Large intestine (tissue), 12 donors: ENCODE measurements at places on chromosomes 1 and 21.
A peak's percentile ranks its signal among the peaks of the same experiment; 100 is the strongest.

GRCh38 chr1:26358411-26359384 is 4.8 kb upstream of the CRYBG2 start:
- peak; percentile 97 for DNase-seq

DNA sequence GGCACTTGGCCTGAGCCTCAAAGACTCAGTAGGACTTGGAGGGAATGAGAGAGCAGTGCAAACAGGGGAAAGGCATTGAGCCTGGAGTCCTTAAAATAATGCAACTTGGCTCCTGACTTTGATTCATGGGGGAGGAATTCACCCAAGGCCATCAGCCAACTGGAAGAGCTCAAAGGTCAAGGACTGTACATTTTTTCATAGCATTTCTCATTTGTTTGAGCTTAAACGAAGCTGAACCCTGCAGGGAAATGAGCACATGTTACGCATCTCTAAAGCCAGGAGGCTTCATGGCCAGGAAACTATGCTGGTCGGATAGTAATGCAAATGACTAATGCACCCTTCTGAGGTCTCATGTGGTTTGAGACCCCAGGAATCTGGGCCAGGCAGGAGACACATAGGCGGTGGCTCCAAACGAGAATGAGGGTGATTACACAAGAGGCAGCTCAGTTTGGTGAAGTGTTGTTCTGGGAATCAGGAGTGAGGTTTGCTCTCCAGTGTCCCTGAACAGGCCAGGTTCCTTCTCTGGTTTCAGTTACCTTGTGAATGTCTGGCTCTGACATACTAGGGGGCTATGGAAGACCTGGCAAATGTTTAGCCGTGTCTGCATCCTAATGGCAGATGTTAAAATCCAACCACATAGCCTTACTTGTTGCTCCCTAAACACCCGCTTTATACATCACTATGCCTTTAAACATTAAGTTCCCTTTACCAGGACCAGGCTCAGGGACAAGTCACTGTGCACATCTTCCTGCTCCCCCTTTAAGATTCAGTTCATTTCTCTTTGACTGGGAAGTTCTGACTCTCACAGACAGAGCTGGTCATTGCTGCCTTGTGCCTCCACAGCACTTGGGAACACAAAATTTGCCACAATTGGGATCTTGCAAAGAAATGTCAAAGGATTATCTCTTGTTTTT is 503.9 kb upstream of the USP24 start:
- DNase-seq, result peak; percentile 28

DNA sequence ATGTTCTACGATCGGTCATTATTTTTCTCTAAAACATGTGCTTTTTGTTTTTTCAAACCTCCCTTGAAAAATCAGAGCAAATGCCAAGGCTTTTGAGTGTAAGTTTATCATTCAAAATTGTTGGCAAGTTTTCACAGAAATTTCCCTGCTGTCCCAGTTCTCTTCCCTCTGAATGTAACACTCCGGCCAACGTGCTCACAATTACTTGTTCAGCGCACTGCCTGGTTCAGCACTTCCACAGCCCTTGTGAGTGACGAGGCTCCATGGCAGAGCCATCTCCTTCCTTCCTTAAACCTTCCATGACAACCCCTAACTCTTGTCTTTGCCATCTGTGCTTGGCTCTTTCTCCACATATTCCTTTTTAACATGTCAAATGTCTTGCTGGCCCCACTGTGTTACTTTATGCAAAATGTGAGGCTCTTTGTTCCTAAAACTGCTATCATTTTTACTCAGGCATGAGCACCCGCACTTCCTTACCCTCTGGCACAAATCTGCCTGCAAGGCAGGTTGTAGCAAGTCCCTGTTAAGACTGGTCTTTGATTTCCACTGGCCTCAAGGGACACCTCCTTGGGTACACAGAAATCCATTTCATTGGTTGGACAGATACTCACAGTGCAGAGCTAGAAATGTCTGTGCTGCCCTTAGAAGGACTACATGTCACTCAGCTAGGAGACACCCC is 142.8 kb downstream of the HUNK start:
- no peak for DNase-seq

- no peak for DNase-seq
Measured at GRCh38 chr1:223319398-223319797, 44.6 kb downstream of the SUSD4 start.

DNA sequence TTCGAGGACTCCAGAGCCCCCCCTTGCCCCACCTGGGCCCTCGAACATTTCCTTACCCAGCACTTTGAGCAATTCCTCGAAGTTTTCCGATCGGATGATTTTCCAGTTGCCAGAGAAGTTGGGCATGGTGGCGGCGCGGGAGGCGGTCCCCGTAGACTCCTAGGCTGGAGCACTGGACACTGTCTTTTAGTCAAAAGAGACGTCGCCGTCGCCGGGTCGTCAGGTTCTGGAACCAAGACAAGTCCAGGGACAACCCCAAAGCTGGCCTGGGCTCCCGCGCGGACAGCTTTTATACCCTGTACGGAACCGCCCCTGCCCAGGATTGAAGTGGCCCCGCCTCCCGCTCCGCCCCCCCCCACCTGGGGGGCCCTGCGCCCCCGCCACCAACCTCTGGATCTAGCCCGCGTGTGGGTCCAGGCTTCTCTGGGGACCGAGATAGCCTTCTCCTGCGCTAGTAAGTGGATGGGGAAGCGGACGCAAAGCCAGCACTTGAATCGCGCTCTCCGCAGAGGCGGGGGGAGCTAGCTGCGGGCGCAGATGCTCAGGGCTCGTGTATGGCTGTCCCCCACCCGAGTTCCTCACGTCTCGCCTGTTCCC is at the start of gene CRABP2:
Gene CRABP2, minus strand, starts transcription at position 263 of the 597 bp plus-strand sequence. Its CDS starts 137 bp downstream, at position 126.
- no peak for DNase-seq

- peak; percentile 100 for DNase-seq
Measured at GRCh38 chr1:27725374-27726172, at the start of gene FAM76A. FAM76A (plus strand) TSS chr1:27725961; CDS start chr1:27726081, 120 bp downstream.

DNA sequence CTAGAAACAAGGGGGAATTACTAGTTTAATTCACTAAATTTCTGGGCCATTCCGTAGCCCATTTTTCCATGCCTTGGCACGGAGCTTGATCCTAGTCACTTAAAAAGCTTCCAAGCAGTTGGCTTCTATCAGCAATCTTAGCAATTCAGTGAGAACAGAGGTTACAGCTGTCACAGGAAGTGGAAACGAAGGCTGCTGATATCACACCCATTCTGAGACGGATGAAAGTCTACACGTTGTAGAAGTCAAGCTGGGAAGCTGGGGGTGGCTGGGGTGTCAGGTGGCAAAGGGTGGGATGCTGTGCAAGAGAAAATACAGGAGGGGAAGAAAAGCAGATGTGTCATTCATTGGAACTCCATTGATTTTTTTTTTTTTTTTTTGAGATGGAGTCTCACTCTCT is 11.8 kb upstream of the STMN1 start:
- peak; percentile 32 for DNase-seq

GRCh38 chr1:94926126-94926914 is 590 bp downstream of the CNN3 start:
- DNase-seq, result no peak

- no peak for DNase-seq
Measured at GRCh38 chr1:214331180-214331579, 50.2 kb downstream of the SMYD2 start.

DNA sequence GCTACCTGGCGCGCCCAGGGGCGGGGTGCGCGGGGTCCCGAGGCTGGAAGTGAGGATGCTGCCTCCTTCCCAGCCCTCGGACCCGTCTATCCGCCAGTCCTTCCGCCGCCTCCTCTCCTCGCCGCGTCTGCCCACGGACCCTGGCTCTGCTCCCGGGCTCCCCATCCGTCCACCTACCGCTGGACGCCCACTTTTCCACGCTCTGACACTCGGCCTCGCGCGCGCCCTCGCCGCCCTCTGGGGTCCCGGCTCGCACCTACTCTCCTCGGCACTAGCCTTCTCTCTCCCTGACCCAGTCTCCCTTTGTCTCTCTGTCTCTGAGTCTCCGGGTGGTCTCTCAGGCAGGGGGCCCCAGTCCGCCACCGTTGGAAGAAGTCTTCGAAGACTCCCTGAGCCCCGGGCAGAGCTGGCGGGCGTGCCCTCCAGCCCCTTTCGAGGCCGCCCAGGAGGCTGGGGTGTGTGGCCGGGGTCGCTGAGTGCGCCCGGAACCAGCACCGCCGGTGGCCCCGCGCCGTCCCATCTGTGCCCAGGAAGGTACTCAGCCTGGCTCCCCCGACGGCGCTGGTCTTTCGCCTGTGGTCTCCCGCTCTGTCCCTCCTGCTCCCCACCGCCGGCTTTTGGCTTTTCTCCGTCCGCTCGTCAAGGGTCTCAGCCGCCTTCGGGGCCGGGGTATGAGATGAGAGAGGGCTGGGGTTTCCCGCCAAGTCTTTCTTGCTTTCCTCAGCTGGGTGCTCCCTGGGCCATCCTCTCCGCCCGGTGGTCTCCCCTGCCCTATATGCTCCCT is 610 bp downstream of the DRAXIN start:
- no peak for DNase-seq

GRCh38 chr21:27021801-27022200 is 54.9 kb upstream of the ADAMTS5 start:
- DNase-seq, result no peak

DNA sequence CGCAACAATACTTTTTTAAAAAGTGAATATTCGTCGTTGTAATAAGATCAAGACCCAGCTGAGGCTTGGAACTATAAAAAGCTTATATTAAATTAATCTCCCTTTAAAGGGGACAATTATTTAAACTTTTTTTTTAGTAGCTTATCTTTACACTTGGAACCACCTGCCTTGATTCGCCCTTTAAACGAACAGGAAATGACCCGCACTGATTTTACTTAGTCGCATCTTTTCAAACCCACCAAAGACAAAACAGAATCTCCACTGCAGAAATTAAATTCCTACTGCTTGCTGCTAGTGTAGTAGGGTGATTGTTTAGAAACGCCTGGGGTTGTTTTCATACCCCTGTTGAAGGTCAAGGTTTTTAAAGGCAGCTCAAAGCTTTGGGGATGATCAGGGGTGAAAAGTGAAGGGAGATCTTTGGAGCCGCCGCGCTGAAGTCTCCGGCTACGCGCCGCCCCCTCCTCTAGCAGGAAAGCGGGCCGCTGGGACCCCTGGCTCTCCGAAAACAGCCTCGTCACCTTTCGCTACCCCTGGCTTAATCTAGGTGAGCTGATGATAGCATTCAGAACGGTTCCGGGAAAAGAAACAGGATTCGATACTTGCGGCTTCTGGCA is 163.4 kb downstream of the RUNX1 start:
- no peak for DNase-seq

GRCh38 chr1:175088525-175088951 is 20.9 kb downstream of the TNN start:
- DNase-seq, result no peak

GRCh38 chr1:226603022-226603857 is 54.7 kb downstream of the STUM start:
- no peak for DNase-seq

DNA sequence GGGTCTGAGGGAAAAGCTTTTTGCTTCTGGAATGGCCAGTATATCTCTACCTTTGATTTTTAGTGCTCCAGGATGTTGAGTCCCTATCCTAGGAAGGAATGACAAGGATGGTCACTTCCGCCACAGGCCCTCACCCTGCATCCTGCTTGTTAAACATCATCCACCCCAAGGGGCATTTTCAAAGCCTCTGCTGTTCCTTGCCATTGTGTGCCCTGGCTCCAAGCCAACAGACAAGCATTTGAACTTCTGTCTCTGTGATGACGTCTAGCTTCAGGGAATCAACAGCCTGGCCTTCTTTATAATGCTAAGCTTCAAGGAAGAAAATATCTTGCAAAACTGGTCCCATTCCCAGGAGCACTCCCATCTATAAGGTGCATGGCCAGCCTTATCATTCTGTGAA is 12.3 kb upstream of the JAM2 start:
- no peak for DNase-seq

- no peak for DNase-seq
Measured at GRCh38 chr1:154784924-154785531, 85.1 kb downstream of the KCNN3 start.

GRCh38 chr1:240869071-240869470 is 257.1 kb upstream of the GREM2 start:
- DNase-seq, result no peak

DNA sequence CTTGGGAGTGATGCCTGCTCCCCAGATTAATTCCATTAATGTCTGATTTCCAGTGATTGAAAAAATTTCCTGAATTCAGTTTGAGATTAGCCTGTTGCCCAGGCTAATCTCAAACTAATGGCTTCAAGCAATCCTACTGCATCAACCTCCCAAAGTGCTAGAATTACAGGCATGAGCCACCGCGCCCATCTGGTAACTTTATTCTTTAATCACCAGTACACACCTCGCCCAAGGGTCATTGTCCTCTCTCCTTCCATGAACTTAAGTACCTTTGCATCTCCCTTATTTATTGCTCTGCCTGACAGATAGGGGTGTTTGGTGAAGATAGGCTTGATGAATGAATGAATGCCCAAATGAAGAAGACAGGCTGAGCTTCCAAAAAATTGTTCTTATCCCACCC is 366.5 kb downstream of the SIPA1L2 start:
- DNase-seq, result peak; percentile 44
